ENCODE measurements at places on chromosomes 2 and 18.

GRCh38 chr2:7676714-7677113 is 759.5 kb downstream of the RNF144A start:
- DNase-seq: no peak

DNA sequence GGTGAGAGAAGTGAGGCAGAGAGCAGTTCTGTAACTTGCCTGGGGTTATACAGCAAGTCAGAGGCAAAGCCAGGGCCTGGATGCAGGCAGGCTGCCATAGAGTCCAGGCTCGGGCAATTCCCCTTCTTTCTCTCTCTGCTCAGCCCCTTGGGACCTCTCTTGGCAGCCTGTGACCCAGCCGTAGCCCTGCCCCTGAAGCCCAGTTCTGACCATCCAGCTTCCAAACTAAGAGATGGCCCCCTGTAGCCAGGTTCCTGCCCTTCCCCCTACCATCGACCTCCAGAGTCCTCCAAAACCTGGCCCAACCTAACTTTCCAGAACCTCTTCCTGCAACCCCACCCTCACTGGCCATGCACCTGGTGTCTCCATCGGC is 201.2 kb downstream of the CTIF start:
- DNase-seq: no peak

DNA sequence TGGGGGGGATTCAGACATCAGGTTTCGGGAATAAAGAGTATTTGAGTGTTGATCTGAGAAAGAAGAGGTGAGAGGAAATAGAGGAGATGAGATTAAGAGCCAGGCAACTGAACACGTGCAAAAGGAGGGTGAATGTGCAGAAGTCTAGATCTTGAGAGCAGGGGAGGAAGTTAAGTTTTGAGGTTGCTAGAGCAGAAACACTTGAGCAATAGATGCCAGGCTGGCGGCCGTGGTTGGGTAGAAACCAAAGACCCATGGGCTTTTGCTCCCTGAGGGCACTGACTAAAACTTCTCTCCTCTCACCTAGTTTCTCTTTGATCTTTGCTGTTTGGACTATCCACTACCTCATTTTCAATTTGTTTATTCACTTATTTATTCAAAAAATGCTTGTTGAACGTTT is 116.0 kb downstream of the CDC42EP3 start:
- DNase-seq: no peak

DNA sequence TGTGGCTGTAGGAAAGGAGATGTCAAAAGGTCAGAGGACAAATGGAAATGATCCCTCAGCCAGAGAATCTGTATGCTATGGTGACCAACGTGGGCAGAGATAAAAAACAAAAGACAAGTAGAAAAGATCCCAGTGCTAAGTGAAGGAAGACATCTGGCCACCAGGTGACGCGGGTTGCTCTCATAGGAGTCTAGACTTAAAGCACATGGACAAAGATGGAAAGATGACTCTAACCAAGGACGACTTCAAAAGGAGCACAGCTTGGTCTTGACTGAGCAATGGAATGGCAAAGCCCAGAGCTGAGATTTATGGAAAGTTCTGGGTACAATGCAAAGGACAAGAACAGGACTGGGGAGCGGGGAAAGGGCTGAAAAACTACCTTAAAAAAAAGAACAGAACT is 96.8 kb downstream of the CLIP4 start:
- DNase-seq: no peak

- DNase-seq: no peak
These were observed 69.7 kb downstream of the FHOD3 start for GRCh38 chr18:36366994-36367839.

GRCh38 chr2:26351375-26352090 is 4.9 kb upstream of the ADGRF3 start:
- DNase-seq: no peak

DNA sequence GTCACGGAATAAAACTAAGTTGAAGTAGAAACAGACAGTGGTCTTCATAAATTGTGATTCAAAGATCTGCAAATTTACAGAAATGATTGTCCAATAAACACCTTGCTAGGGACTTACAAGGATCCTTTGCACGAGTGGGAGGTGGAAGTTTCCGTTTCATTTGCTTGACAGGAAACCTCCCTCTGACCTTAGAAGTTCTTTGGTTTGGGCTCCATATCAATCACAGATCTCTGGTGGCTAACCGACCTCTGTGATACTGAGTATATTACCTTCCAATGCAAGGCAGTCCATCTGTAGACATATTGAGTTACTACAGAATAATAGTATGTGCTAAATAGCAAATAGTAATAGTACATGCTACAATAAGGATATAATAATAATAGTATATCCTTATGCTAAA is 33.7 kb upstream of the RNF152 start:
- DNase-seq: no peak

- DNase-seq: no peak
These were observed 46.5 kb upstream of the MYCN start for GRCh38 chr2:15893689-15894480.

DNA sequence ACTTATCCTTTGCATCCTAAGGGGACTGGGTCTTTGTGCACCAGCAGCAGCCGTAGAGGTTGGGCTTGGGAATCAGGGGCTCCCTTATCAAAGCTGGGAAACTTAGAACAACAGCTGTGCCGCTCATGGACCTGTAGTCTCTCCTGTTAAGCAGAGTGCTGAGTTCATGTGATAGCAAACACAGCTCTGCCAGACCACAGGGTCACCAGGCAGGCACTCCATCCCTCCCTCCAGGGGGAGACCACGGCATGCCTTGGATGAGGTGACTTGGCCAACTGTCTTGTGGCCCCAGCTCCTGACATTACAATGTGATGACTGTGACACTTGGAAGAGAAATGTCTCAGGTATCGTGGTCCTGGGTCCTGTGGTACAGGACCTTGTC is 60.0 kb downstream of the DGKD start:
- DNase-seq: no peak

- no peak for DNase-seq
These were observed 4.9 kb upstream of the HS6ST1 start for GRCh38 chr2:128323555-128323931.

DNA sequence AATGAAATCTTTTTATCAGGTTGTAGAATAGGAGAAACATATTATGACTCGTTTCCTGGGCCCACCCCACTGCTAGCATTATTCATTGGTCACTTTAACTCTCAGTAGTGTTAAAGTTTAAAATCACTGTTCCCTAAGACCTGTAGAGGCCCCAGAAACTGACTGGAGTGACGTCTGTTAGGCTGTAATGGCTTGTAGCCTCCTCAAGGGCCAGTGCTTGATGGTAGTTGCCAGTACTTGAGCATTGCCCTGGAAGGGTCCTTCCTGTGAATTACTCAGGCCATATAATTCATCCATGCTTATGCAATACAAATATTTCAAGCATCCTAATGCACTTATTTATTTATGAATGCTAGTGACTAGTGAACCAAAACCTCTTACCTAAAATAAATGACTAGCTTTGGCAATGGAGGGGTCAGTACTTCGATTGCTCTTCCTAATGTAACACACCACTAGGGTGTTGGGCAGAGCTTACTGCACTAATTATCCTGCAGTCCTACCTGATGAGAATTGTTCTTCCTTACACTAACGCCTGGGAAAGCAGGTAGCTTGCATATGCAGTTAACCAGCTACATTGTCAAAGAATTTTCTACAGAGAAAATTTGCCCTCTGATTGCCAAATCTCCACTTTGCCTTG is 31.2 kb downstream of the ARHGAP25 start:
- no peak for DNase-seq

DNA sequence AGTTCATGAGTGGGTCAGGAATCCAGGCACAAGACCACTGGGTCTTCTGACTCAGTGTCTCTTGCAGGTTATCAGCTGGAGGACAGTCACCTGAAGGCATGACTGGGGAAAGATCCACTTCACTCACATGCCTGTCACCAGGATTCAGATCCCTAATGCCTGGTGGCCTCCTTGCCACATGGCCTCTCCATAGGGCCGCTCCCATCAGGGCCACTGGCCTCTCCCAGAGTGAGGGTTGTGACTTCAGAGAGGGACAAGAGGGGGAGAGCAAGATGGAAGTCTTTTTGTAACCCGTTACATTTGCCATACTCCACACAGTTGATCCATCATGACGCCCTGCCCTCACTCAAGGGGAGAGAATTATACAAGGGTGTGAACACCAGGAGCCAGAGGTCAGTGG is 13.0 kb upstream of the OTOS start:
- no peak for DNase-seq

DNA sequence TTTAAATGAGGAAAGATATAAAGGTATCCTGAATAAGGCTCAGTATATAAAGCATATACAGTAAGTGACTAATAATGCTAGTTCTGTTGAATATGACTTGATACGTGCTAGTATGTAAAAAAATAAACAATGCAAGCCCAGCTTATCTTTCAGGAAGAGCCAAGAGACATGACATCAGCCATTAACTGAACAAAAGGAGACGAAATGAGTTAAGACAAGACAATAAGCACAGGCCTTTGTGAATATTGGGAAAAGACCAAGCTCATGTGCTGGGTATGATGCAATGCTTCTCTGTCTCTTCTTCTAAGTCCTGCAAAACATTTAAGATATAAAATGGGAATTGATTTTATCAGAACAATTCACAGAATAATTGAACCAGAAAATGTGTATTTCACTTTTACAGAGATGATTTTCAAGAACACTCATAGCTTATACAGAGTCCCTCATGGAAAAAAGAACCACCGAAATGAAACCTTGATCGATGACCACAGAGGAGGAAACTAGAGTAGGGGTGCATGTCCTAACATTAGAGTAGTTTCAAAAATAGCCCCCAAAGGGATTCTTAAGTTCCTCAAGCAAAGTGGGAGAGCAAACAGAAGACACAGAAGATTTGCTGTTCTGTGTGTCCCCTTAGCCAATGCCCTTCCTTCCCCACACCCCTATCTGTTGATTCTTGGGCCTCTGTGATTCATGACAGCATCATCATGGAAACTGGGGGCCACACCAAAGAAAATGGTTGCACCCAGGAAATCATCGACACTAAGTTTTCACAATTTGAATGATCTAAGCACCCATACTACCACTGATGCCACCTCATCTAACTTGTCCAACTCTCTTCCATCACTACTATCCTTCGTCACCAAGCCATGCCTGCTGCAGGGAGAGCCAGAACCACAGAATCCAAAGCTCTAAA is 68.0 kb upstream of the CRIM1 start:
- no peak for DNase-seq

GRCh38 chr2:20092226-20092900 is 40.9 kb upstream of the LAPTM4A start:
- no peak for DNase-seq

DNA sequence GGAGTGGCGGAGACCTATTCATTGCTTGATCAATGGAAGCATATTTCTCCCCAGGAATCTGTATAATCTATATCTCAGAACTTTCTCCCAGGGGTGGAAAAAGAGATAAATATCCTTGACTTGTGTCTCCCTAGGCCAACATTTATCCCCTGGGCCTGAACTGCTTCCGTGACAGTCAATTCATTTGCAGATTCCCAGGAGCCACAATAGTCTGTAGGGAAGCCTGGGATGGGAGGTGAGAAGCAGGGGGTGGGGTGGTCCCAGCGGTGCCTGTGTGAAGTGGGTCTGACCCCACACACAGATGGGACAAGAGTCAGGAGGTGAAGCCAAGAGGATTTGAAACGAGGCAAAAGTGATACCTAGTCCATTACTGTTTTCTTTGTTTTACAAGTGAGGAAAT is 166.8 kb downstream of the DPP10 start:
- DNase-seq: no peak

DNA sequence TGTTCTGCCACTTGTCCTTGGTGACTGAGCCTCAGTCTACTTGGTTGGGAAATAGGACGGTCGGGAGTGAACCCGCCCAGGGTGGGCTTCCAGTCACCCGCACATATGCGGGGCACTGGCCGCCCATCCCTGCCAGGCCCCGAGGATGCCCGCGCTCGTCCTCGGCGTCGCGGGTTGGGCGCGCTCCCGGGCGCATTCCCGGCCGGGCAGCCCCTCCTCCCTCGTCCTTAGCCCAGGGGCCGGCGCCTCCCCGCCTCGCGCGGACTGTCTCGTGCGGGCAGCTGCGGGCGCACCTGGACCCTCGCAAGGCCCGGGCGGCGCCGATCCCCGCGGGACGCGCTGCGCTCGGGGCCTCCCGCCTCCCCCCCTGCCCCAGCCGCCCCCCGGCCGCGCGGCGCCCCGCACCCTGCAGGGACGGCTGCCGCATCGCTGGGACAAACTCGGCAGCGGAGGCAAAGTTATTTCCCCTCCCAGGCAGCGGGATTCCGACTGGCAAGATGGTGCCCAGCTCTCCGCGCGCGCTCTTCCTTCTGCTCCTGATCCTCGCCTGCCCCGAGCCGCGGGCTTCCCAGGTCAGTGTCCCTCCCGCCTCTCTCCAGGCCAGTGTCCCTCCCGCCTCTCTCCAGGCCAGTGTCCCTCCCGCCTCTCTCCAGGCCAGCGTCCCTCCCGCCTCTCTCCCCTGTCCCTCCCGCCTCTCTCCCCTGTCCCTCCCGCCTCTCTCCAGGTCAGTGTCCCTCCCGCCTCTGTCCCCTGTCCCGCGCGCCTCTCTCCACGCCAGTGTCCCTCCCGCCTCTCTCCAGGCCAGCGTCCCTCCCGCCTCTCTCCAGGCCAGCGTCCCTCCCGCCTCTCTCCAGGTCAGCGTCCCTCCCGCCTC is at the start of gene FBLN7:
FBLN7 (plus strand) TSS at position 227 of the 874 bp plus-strand sequence; CDS start at position 498, 271 bp downstream.
- no peak for DNase-seq
